ENCODE measurements at places on chromosomes 6 and 20. TPM values are rescaled to one million over a fixed set of nuclear protein-coding genes. Genes with fewer than 3 reads are reported as not detected.

Gene SLC22A16
- total RNA-seq, result not detected

Gene TFEB
- 6.4 TPM for total RNA-seq

Gene HLA-DQA1
- 10.2 TPM for total RNA-seq

Gene CASS4
- total RNA-seq, result 1.7 TPM

Gene DZANK1
- 0.25 TPM for total RNA-seq

Gene HAO1
- total RNA-seq, result 142 TPM

Gene ZNF165
- 1.1 TPM for total RNA-seq

Gene FRS3
- 1.6 TPM for total RNA-seq

Gene NKAIN2
- total RNA-seq, result not detected

Gene SUMO4
- 0.99 TPM for total RNA-seq

Gene CAPN11
- 0.31 TPM for total RNA-seq

Gene RXRB
- 15.7 TPM for total RNA-seq

Gene TMEM217
- not detected for total RNA-seq

Gene VGLL2
- total RNA-seq, result not detected

Gene C6orf163
- 0.55 TPM for total RNA-seq

Gene CST2
- total RNA-seq, result not detected

Gene MYLIP
- 2.0 TPM for total RNA-seq

Data from right lobe of liver (tissue), 6 donors.